ENCODE measurements at places on chromosomes 2 and 18.

DNA sequence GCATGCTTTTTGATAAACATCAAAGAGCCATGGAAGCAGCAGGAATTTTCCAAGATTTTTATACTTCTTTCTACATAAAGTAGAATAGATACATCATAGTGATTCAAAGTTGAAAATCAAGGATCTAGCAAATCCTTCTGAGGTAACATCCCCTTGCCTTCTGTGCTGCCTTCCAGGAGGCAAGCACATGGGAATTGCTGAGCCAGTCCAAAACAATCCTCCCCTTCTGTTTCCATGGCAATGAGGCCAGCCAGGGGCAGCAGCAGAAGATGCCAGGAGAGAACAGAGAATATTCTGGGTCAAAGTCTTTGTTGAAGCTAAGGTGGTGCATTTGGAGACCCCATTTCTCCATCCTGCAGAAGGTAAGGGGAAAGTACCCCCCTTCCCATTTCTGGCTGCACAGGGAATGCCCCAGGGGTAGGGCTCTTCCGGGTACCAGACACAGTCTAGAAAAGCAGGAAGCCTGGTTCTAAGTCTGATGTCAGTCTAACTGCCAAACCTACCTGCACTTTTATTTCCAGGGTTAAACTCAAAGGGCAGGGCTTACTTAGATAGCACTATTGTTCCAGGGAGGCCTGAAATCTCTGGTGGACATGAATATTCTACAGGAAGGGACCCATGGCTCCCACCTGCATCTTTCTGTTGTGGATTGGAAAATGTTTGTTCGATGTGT lies 22.1 kb downstream of the CENPA start:
- no peak for DNase-seq

GRCh38 chr2:178976351-178976750 lies 73.6 kb downstream of the CCDC141 start:
- no peak for DNase-seq

- no peak for DNase-seq
Observed at GRCh38 chr2:20560891-20561636, 89.8 kb downstream of the HS1BP3 start.

GRCh38 chr2:98483257-98483861 lies 38.7 kb downstream of the INPP4A start:
- no peak for DNase-seq

- no peak for DNase-seq
Observed at GRCh38 chr2:88545118-88545517, 82.1 kb downstream of the EIF2AK3 start.

- no peak for DNase-seq
Observed at GRCh38 chr2:11417946-11418585, 47.9 kb downstream of the E2F6 start.

DNA sequence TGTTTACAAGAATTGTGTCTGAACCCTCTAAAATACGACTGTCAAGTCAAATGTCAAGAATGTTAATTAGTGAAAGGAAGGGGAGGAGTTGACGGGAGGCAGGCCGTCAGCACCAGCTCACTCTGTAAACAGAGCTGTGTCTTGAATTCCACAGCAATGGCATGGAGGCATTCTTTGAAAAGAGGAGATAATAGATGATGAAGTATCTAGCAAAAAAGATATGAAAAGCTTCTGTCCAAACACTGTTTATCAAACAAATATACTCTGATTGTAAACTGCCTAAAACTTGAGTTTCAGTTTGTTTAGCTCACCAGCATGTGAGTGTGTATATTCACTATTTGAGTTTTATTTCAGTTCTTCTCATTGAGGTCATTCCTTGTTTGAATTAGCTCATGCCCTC lies 94.7 kb upstream of the CDC42EP3 start:
- DNase-seq, result no peak

- DNase-seq, result no peak
Observed at GRCh38 chr2:232884001-232884421, 13.9 kb downstream of the SNORC start.

DNA sequence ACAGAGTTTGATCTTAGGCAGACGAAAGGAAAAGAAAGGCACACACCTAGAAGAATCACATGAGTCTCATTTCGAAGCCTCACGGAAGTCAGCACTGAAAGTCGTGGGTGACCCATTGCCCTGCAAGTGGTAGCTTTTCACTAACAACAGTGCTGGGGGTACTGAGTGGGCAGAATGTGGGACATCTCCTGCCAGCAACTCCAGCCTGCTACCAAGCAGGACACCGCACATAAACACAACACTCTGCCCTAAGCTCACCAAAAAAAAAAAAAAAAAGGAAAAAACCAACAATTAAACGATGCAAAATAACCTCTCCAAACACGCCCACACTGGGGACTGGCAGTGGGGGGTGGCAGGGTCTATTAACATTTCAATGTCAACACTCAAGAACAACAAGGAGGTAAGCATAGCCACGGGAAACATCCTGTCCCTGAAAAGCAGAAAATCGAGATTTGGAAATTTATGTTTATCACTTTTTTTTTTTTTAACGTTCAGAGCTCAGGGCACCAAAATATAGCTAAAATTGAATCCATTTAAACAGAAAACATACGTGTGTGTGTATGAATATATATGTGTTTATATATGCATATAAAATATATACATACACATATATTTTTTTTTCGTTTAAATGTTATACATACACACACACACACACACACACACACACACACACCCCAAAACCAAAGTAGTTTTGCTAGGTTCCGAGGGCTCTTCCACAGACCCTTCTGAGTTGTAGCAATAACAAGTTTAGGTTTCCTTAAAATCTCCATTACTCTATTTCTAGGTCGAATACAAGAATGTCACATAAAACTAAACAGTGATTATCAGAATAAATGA lies 2.2 kb downstream of the INO80D start:
- no peak for DNase-seq

- no peak for DNase-seq
Observed at GRCh38 chr2:30155202-30155601, 8.4 kb downstream of the YPEL5 start.

DNA sequence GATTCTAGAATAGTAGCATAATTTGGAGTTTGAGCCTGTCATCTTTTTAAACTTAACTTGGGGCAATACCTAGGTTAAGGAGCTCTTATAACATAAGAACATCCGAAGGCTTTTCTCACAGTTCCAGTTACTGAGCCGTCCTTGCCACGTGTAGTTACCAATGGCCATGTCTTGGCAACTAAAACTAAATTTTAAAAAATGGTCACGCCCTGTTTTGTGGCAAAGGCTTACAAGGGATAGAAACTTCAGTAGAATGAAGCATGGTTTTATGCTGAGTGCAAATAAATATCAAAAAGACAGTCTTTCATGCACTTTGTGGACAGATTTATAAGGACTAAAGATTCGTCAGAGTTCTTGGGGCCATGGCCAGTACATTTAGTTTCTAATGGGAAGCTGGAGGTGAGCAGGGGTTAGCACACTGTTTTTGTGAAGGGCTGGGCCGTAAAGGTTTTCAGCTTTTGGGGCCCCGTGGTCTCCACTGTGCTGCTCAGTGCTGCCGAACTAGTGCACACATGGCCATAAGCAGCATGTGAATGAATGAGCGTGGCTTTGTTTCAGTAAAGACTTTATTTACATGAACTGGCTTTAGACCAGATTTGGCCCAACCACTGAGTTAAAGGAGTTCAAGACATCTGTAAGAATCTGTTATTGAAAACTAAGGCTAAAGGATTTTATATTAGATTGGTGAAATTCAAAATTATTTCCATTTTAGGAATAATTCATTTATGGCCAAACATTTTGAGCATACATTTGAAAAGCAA lies 41.1 kb downstream of the GRHL1 start:
- no peak for DNase-seq

- DNase-seq, result no peak
Observed at GRCh38 chr18:48859311-48860268, 91.2 kb downstream of the SMAD7 start.

- DNase-seq, result no peak
Observed at GRCh38 chr2:60070736-60071489, 482.5 kb downstream of the BCL11A start.

- no peak for DNase-seq
Observed at GRCh38 chr2:46847726-46848412, 67.7 kb downstream of the MCFD2 start.

DNA sequence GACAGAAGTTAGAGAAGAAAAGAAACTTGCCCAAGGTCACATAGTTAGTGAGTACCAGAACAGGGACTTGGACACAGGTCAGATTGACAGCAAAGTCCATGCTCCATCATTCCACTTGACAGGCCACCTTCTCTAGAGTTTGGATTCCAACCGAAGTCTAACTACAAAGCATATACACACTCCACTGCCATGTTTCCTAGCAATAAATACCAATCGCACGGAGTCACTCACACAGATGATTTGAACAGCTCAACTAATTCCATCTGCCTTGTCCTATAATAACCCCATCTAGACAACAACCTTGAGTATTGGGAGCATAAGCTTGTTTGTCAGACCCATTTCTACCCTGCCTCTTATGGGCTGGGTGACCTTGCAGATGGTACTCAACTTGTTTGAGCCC lies 334.6 kb upstream of the MGAT5 start:
- DNase-seq, result no peak

GRCh38 chr2:96527286-96528005 lies 9.1 kb upstream of the ARID5A start:
- DNase-seq, result peak; percentile 25

DNA sequence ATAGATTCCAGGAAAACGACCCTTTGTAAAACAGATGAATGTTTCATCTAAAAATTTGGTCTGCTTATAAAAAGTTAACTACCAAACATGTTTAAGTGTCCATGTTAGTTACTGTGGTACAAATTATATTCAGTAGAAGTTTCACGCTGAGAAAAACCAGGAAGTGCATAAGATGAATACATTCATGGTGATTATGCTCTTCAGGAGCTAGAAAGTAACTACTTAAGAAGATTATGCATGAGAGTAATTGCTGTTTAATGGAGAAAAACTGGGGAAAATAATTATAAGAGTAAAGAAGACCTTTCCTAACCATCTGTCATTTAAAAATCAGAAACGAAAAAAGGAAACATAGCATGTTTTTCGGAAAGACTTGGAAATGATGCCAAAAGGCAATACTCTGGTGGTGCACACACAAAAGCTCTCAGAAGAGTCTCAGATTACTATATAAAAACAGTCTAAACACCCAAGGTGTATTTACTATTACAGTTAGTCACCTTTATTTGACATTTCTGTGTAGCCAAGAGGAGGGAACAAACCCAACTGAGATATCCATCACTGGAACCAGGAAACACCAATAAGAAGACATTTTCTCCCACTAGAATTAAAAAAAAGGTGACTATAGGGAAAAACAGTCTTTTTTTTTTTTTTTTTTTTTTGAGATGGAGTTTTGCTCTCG lies 38.8 kb upstream of the METTL21A start:
- no peak for DNase-seq

Data from stimulated activated CD8-positive, alpha-beta memory T cell treated with anti-CD3 and anti-CD28 coated beads, Interleukin-12 subunit alpha, Interleukin-12 subunit beta, amount 100 ng/mL, for 1 hour (primary cell).